IMR-90 (cell line): ENCODE measurements at places on chromosomes 4 and X. TPM values are rescaled to one million over a fixed set of nuclear protein-coding genes. Genes with fewer than 3 reads are reported as not detected.

ASMT gene
- not detected in 2 replicates for polyA plus RNA-seq

TCEAL9 gene
- 88.8 and 111 TPM in 2 replicates for polyA plus RNA-seq

HPF1 gene
- 19.1 and 24.9 TPM in 2 replicates for polyA plus RNA-seq

RAB40AL gene
- polyA plus RNA-seq = 0.24 and 0.34 TPM in 2 replicates

DNA sequence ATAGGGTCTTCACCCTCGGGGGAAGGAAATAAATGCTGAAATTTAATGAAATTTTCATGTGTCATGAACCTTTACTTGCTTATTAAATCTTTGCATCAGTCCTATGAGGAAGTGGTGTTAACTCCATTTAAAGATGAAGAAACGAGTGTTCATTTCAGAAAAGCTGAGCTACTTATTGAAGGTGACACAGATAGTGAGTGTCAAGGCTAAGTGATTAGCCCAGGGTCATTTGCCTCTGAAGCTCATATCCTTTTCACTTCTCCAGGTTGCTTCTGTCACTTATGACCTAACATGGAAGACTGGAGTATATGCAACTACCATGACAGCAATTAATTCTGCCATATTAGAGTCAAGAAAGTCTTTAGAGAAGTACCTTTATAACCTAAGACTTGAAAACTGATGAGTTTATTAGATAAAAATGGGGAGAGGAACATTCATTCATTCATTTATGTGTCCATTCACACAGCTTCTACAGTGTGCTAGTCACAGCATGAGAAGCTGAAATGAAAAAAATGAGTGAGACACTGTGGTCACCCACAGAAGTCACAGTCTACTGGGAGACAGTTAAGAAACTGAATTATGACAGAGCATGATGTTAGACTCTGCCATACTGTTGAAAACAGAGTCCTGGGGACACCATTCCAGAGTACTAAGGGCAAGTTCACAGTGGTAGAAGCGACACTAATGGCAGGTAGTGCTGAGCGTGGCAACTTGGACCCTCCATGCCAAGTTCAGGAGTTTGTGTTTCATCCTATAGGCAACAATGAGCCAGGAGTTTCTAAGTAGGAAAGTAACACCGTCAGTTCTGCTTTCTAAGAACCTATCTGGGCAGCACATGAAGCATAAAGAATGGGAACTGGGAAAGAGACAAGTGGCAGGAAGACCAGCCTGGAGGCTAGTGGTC is 21.3 kb downstream of the ALPK1 start:
- no peaks in the 10 kb centered on the region for H3K27me3 ChIP-seq
- DNase-seq = no peak

- H3K36me3 ChIP-seq = peaks cover 26% of the 10 kb centered on the region
- no peaks in the 10 kb centered on the region for H3K27me3 ChIP-seq
- peak; percentile 52 for DNase-seq
- no peak overlapping the region for H3K4me3 ChIP-seq
Observed at GRCh38 chr4:48546336-48546735, 56.3 kb downstream of the ZAR1 start.

DNA sequence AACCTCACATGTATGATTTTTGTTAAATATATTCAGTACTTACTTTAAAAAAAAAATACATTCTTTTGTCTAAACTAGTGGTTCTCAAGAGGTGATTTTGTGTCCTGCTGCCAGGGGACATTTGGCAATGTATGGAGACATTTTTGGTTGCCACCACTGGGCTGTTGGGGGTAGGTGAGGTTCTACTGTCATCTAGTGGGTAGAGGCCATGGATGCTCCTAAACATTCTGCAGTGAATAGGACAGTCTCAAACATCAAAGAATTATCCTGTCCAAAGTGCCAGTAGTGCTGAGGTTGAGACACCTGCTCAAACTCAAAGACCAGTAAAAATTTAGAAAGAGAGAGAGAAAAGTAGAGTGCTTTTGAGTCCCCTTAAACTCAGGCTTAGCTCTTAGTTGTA is 32.9 kb upstream of the PGM2 start:
- DNase-seq = peak; percentile 7
- no peaks in the 10 kb centered on the region for H3K36me3 ChIP-seq
- peaks cover 10% of the 10 kb centered on the region for H3K27me3 ChIP-seq
- no peaks in the 10 kb centered on the region for H3K4me1 ChIP-seq

DNA sequence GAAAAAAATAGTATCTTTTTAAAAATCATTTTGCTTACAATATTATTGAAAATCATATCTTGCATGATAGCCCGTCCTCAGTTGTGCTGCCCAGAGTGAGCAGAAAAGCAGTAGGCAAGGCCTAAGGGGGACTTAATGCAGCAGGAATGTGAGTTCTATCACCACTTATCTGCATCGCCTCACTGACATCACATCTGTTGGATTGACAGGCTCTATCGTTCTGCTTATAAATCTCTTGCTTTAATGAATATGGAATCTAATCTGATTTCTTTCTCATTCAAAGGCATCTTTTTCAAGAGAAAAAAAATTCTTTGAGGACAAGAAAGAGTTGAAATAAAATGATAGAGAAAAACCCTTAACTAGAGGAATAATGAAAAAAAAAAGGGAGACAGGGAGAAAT is 249.9 kb downstream of the PAPSS1 start:
- no peaks in the 10 kb centered on the region for H3K4me1 ChIP-seq
- no peaks in the 10 kb centered on the region for H3K36me3 ChIP-seq
- DNase-seq = no peak
- no peak overlapping the region for H3K4me3 ChIP-seq
- no peak overlapping the region for H3K27ac ChIP-seq

DNA sequence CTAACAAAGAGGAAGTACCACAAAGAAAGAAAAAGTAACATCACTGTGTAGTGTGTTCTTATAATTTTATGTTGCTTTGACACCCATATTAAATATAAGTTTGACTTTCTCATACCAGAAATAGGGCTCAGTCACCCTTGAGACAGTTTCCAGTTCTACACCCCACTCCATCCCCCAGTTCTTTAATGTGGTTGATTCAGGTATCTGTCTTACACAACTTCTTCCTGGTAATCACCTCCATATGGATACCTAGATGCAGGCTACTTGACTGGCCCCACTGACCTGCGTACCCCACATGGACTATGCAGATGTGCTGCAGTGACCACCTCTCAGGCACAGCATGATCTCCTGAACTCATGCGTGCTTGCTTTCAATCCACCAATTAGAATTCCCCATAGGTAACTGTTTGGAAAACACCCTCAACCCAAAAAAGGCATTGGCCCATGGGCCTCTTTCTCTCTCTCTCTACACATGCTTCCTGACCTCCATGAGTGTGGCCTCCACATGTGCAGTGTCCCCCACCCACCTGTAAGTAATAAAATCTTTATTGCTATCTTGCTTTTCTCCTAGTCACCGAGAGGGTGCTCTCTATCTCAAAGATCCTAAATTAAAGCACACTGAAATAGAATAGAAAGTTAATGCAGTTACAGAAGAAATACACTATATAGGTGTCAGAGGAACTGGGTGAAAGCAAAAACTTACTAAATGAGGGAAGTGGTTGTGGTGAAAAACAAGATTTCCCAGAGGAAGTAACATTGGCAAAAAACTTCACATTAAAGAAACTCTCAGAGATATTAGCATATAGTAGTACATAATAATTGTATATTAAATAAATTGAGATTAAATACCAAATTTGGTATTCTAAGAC is 98.4 kb downstream of the ZAR1 start:
- H3K27ac ChIP-seq = no peak overlapping the region
- H3K4me1 ChIP-seq = no peaks in the 10 kb centered on the region
- no peak overlapping the region for H3K4me3 ChIP-seq
- peaks cover 11% of the 10 kb centered on the region for H3K36me3 ChIP-seq
- H3K27me3 ChIP-seq = no peaks in the 10 kb centered on the region

DNA sequence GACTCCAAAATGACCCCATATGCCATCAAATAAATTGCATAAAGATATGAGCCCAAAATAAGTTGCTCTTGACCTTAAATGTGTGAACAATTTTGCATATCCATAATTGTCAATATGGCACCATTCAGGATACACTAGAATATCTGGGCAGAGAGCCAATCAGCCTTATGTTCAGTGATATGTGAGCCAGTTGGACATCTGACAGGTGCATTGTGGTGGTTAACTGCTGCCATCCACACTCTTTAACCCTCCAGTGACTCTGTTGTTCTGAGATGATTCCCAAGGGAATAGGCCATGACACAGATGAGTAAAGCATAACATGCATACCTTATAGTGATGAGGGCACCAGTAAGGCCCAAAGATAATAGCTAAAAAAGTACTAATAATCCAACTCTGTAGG is 500.1 kb downstream of the PCDH18 start:
- H3K4me1 ChIP-seq = no peaks in the 10 kb centered on the region
- no peak overlapping the region for H3K4me3 ChIP-seq
- no peaks in the 10 kb centered on the region for H3K36me3 ChIP-seq
- H3K27ac ChIP-seq = no peak overlapping the region
- no peak for DNase-seq

DNA sequence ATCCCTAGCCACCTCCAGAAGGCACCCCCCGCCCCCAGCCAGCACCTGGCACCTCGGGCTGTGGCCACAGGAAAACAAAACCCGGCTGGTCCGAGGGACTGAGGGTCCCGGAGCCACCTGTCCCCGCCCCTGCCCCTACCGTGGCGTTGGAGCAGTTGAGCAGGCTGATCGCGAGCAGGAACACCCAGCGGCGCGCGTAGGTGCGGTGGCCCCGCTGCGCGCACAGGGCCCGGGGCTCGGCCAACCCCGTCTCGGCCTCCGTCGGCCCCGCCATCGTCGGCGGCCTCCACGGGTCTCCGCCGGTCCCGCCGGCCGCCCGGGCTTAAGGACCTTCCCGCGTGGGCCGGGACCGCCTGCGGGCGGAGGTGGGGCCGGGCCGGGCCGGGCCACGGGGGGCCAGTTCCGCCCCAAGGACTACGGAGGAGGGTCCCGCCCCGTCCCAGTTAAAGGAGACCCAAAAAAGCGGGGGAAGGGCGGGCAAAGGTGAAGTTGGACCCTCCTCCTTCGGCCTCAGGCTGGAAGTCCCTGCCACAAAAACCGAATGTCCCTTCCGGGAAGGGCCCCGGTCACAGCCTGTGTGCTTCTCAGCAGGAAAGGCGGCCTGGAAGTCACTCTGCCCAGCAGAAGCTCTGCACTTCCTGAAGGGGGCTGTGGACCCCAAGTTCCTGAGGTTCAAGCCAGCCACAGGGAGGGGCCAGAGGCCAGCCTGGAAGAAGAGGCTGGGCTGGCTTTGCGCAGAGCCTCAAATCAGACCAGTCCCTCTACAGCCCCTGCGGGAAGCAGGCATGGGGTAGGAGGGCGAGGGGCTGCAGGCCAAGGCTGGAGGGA is at the start of gene SLC49A3:
Gene SLC49A3, minus strand, starts transcription at position 298 of the 828 bp plus-strand sequence. Its CDS starts 24 bp downstream, at position 274.
- H3K36me3 ChIP-seq = no peaks in the 10 kb centered on the region
- H3K4me1 ChIP-seq = peaks cover 12% of the 10 kb centered on the region
- H3K27ac ChIP-seq = no peak within 1 kb of the TSS; the same call in 1 of the 2 replicates
- DNase-seq = no peak
- H3K27me3 ChIP-seq = peaks cover 11% of the 10 kb centered on the region

DNA sequence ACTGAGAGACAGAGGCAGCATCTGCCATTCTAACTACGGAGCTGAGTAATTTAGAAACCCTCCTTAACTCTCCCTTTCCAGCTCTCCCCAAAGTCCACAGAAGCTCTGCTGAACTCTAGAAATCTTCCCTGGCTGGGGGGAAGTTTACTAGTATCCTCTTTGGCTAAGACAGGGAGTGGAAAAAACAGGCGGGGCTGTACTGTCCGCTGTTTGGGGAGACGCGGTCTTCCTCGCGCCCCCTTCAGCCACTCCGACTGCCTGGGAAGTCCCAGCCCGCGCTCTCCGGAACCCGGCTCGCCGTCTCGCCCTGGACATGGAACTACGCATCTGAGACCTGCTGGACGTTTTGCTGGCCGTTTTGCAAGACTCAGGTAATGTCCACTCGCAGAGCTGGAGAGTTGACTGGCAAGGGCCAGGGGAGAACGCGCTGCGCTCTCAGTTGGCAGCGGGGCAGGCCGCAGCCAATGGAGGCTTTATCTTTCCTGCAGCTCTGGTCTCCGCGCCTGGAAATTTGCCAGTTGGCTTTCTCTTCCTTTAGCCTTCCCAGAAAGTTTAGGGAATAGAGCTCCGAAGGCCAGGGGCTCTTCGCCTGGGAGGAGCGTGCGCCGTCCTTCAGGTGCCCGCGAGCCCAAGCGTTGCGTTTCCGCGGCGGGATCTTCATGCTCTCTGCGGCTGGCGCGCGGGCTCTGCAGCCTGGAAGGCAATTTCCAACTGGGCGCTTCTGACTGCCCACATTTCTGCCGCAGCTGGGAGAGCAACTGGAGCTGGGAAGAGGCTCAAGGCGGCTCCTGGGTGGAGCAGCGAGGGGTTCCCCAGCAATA is 892 bp downstream of the IL1RAPL2 start:
- DNase-seq = no peak
- no peaks in the 10 kb centered on the region for H3K4me1 ChIP-seq
- no peaks in the 10 kb centered on the region for H3K36me3 ChIP-seq
- no peak overlapping the region for H3K27ac ChIP-seq
- no peak overlapping the region for H3K4me3 ChIP-seq
- peaks cover 22% of the 10 kb centered on the region; the same call in 1 of the 2 replicates for H3K27me3 ChIP-seq

DNA sequence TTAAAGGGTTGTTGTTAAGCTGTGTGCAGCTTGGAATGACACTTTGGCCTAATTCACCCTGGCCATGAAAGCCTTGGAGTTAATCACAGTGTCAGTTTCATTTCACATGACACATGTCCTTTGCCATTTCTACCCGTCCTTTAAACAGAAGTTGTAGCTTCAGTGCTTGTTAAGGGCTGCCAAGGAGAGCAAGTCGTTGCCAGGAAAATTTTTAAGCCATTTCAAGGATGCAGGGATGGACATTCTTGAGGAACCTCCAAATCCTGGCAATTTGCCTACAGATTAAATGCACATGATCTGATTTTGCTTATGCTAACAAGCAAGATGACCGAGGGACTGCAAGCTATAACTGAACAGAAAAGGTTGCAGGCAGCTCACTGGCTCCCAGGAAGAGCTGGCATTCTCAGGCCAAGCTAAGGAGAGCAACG is 40.5 kb downstream of the SETD7 start:
- no peak overlapping the region for H3K27ac ChIP-seq
- no peak for DNase-seq

GRCh38 chrX:104130808-104131207 is 18.5 kb downstream of the ZCCHC18 start:
- no peak overlapping the region for H3K4me3 ChIP-seq
- no peaks in the 10 kb centered on the region for H3K36me3 ChIP-seq
- peaks cover 2% of the 10 kb centered on the region; the same call in 1 of the 2 replicates for H3K27me3 ChIP-seq
- peaks cover 2% of the 10 kb centered on the region; the same call in 1 of the 2 replicates for H3K4me1 ChIP-seq

DNA sequence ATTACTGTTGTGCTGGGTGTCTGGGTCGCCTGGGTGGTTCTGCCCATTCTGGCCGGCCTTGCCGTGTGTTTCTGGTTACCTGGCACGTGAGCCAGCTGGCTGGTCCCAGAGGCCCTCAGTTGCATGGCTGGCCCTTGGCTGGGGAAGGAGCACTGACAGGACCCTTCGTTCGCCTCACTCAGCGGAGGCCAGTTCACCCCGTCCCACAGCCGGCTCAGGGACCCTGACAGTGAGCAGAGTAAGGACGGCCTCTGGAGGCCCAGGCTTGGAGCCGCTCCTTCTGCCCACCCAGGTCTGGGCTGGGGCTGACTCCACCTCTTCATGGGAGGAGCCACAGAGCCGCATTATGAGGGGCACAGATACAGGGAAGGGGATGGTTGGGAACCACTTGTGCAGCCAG is 20.3 kb upstream of the HGFAC start:
- H3K27ac ChIP-seq = no peak overlapping the region
- no peaks in the 10 kb centered on the region for H3K27me3 ChIP-seq
- no peak overlapping the region for H3K4me3 ChIP-seq
- H3K36me3 ChIP-seq = peaks cover 32% of the 10 kb centered on the region
- no peak for DNase-seq
